ENCODE measurements at places on chromosomes 7 and 10.

- no peak for DNase-seq
These were observed 67.5 kb downstream of the NT5C2 start for GRCh38 chr10:103125323-103126267.

- DNase-seq, result no peak
These were observed 556.9 kb downstream of the TNS3 start for GRCh38 chr7:47024991-47025390.

DNA sequence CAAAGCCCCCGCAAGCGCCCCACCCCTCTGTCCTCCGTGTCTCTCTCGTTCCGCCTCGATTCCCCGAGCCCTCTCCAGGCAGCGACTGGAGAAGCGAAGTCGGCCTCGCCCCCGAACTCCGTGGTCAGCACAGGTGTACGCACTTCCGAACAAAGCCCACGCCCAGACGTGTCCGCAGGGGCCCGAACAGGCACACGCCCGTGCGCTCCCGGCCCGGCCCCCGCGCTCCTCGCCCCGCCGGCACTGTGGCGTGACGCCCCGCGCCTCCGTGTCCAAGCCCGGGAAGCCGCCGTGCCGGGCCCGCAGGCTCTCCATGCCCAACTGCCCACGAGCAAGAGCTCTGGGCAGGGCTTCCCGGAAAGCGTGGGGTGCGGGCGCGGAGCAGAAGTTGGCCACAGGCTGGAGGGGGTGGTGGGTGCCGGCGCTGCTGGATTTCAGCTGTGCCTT, 662 bp downstream of the NRCAM start:
- DNase-seq, result no peak

- DNase-seq, result no peak
These were observed 55.0 kb downstream of the ST7 start for GRCh38 chr7:117008118-117008885.

DNA sequence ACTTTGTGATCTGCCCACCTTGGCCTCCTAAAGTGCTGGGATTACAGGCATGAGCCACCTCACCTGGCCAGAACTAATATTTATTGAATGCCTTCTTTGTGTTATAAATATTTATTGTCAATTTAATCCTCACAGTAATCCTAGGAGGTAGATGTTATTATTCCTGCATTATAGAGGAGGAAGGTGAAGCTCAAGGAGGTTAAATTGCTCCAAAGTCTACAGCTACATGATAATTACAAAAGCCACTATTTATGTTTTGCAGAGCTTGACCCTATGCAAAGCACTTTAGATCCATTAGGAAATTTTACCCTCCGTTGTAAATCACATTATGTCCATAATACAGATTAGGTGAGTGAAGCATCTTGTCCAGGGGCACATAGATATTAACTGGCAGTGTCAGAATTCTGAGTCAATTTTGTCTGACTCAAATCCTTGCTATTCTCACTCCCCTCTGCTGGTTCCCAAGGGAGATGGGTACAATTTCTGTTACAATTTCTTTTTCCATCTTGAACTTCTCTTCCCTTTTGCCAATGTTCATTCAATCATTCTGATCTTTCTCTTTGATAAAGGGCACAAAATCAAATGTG, 25.7 kb upstream of the CDK14 start:
- DNase-seq, result no peak

DNA sequence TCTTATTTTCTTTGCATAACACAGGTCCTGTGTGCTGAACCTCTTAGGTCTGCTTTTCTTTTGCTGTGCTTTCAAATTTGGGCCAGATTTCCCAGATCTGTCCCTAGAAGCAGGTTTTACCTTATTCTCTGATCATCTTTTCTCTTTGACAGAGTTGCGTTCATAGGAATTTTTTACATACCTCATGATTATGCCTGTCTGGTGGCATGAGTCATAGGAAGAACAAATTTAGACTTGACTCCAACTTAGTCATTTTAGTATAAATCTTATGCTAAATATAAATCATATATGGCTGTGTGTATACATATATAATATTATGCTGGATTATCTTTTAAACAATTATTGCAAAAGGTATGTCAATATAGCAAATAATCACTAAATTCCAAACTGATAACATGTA, 1038.9 kb downstream of the GRM8 start:
- DNase-seq, result no peak

- DNase-seq, result no peak
These were observed 2.8 kb upstream of the COL1A2 start for GRCh38 chr7:94391726-94392392.

DNA sequence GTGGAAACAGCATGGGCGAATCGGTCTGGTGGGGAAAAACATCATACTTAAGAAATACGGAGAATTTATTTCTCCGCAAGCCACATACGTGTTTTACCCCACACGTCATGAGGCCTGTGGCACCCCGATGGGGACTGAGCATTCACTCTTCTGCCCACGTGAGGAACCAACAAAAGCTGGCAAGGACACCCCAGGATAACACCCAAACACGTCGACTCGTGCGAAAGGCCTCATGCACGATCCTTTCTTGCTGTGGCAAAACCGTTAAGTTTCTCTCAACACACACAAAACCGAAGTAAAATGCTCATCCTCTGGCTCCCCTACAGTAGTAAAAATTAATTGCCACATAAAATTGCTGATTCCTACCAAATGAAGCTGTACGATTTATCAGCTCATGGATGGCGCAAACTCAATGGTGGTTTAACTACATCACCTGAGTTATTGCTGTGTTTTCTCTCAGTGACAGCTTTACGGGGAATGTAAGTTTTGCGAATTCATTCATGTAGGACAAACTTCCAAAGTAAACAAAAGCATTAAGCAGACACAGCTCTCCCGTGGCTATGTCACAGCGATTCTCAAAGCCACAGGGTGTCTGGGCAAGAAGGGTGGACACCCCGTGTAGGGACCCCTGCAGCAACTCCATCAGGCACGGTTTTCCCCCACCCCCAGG, 97.0 kb downstream of the CTBP2 start:
- DNase-seq, result no peak

All from CD4-positive, CD25-positive, alpha-beta regulatory T cell (primary cell).